Activated naive CD4-positive, alpha-beta T cell treated with anti-CD3 and anti-CD28 coated beads, Interleukin-2, amount 50 U/mL, for 72 hours (primary cell): ENCODE measurements at places on chromosomes 3 and 15. TPM values are rescaled to one million over a fixed set of nuclear protein-coding genes. Genes with fewer than 3 reads are reported as not detected.

GRCh38 chr15:57607570-57608000 lies 15.9 kb downstream of the MYZAP start:
- no peak for DNase-seq

DNA sequence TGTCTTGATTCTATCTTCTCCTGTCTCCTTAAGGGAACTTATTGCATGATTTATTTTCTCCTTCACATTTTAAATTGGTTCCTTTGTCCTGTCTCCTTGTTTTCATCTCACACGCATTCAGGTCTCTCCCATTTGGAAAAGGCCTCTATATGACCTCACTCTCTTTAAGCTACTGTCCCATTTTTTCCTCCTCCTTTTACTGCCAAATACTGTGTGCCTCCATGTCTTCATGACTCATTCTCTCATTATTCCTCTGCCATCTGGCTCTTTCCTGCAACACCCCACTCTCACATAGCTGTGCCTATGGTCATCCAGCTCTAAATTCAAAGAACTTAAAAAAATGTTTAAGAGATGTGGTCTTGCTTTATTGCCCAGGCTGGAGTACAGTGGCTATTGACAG lies 48.0 kb downstream of the TYRO3 start:
- DNase-seq = no peak

The SLC22A14 gene
- not detected for total RNA-seq

The CMTM6 gene
- 38.1 TPM for total RNA-seq
